ENCODE measurements at places on chromosomes 11 and 22.

GRCh38 chr11:69253028-69253427, 40.9 kb upstream of the MYEOV start:
- DNase-seq: peak; percentile 4

DNA sequence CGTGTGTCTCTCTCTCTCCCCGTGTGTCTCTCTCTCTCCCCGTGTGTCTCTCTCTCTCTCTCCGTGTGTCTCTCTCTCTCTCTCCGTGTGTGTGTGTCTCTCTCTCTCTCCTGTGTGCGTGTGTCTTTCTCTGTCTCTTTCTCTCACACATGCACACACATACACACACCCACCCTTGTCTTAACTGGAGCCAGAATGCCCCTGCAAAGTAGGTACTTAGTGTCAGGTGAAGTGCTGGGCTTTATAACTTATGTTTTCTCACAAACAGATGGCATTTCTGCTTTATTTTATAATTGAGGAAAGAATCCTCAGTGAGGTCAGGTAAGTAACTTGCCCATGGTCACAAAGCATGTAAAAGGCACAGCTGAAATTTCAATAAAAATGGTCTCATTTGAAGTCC, 106.0 kb downstream of the CSNK2A3 start:
- no peak for DNase-seq

GRCh38 chr22:31286360-31287255, 5.7 kb downstream of the PIK3IP1 start:
- no peak for DNase-seq

DNA sequence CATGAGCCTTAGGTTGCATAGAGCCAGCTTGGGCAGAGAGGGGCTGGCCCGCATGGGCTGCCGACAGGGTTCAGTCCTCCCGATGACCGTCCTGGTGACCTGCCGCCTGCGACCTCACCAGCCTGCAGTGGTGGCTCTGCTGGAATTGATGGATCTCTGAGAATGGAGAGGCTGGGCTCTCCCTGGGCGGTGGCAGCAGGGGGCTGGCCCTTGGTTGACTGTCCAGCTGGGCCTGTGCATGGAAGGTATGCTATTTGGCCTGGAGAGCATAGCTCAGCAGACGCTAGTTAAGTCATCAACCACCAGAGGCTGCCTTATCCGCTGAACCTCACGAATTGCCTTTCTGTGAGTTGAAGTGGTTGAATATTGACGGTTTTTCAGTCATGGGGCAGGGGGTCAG, 19.7 kb downstream of the GRAMD4 start:
- no peak for DNase-seq

DNA sequence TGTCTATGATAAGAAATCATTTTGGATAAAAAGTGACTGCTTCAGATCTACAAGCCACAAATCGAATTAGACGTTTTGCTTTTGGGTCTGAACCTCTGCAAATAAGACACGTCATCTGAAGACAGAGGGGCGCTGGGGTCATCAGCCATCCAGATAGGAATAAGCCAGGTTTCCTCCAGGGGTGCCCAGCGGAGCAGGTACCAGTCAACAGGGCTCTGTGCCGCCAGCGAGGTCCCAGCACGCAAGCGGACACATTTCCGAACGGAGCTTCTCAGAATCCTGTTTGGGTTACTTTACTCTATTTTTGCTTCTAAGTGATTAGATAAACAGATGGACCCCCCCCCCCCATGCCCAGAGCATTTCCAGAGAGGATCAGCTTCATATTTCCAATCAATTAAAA, 873.8 kb downstream of the BRD1 start:
- no peak for DNase-seq

- DNase-seq: peak; percentile 31
These were observed 19.7 kb downstream of the RAB30 start for GRCh38 chr11:83051760-83052671.

- DNase-seq: no peak
These were observed 819 bp upstream of the KCNQ1OT1 start for GRCh38 chr11:2700415-2701211.

GRCh38 chr11:9677951-9678350, 14.1 kb downstream of the SWAP70 start:
- DNase-seq: no peak

- no peak for DNase-seq
These were observed 50.0 kb downstream of the TTC28 start for GRCh38 chr22:28629420-28630176.

GRCh38 chr22:33044112-33044511, 14.1 kb downstream of the SYN3 start:
- no peak for DNase-seq

DNA sequence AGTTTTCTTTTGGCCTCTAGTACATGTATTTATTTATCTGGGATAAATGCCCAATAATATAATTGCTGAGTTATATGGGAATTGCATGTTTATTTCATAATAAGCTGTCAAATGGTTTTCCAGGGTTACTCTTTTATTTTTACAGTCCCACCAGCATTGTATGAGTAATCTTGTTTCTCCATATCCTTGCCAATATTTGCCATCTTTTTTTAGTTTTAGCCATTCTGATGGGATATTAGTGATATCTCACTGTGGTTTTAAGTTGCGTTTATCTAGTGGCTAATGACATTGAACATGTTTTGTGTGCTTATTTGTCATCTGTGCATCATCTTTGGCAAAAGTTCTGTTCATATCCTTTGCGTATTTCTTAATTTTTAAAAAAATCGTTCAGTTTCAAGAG, 372.8 kb upstream of the CCDC179 start:
- no peak for DNase-seq

DNA sequence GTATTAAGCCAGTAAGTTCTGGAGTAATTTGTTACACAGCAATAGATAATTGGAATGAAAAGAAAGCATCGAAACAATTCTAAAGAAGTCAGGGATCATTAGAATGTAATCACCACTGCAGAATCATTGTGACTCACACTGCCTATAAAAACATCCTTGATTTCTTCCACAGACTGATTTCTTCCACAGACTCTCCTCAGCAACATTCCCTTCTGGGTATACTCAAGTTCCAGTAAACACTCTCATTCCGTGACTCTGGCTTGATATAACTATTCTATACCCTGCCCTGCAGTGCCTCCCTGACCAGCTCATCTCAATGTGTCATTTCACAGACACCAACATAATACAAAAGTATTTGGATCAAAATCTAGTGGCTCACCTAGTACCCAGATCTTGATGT, 120.5 kb downstream of the BBOX1 start:
- peak; percentile 7 for DNase-seq

- no peak for DNase-seq
These were observed 23.4 kb upstream of the NECTIN1 start for GRCh38 chr11:119752345-119752871.

DNA sequence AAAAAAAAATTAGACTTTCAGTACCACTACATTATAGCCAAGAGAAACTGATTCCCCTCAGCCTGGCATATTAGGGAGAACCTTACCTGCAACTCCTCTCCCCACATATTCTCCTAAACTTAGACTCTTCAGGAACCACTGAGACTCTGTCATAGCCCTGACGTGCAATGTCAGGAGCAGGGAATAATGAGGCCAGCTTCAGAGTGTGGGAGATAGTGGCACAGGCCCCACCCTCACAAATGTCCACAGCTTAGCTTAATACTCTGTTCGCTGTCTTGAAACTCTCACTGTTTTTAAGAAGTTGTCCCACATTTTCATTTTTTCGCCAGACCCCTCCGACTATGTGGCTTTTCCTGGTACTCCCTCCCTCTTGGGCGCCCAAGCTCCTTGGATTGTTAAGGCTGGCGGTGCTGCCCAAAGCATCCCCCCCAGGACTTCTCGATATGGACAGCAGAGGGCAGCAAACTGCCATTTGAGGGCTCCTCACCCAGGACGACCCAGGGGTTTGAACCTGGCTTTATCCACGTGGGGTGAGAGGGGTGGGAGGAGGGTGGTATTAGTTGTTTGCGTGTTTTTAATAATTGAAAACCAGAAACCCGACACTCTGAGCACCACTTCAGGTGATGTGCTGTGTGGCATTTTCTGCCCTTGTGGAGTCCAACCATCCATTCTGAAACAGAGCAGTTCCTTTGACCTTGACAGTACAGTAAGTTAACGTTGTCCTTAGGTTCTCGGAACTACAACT, 45.2 kb upstream of the RASSF10 start:
- peak; percentile 57 for DNase-seq

GRCh38 chr22:24200619-24201212, 19.4 kb downstream of the SUSD2 start:
- DNase-seq: peak; percentile 14

GRCh38 chr11:70140711-70141485, 62.2 kb upstream of the FADD start:
- no peak for DNase-seq

GRCh38 chr22:49170053-49170452, 657.6 kb downstream of the BRD1 start:
- no peak for DNase-seq

Data from T1000 (cell line).